BE2C (cell line): ENCODE measurements at places on chromosomes 3 and 15.
A peak's percentile ranks its signal among the peaks of the same experiment; 100 is the strongest.

DNA sequence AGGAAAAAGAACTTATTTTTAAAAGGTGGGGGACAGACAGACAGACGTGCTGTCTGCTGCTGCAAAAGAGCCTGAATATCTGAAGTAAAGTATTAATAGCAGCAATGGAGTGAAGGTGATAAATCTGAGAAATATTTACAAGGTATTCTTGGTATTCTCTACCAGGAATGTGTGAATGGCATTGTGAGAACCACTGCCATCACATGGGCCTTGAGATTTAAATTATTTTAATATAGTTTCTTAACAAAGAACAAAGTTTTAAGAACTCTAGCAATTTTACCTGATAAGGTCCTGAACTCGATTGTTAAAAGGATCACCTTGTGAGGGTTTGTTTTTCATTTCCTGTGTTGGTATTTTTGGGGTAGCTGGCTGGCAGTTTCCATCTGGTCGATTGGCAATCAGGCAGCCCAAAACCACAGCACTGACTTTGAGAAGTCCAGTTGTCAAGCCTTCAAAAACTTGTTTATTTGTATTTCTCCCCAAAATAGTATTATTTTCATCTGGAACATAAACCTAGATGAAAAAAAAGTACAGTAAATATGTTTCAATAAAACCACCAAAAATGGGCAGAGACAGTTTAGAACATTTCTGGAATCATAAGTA, 97.3 kb downstream of the ISL2 start:
- no peak for DNase-seq

GRCh38 chr3:158702815-158703481, 29.3 kb downstream of the RARRES1 start:
- DNase-seq = no peak

DNA sequence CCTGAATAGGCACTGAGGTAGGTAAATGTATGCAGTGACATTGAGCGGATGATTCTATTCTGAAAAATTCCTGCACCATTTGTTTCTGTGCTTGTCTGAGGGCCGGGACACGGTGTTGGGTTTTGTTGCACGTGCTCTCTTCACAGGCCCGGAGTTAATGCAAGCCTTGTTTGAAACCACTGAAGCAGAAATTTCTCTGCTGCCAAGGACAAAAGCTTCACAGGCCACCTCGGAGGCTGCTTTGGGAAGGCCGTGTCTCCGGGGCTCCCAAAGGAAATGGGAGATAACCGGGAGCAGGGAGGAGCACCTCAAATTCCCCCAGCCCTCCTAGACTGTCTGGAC, 179.4 kb downstream of the OPA1 start:
- no peak for DNase-seq

- peak; percentile 28 for DNase-seq
These were observed 144.0 kb downstream of the GREM1 start for GRCh38 chr15:32861761-32862160.

DNA sequence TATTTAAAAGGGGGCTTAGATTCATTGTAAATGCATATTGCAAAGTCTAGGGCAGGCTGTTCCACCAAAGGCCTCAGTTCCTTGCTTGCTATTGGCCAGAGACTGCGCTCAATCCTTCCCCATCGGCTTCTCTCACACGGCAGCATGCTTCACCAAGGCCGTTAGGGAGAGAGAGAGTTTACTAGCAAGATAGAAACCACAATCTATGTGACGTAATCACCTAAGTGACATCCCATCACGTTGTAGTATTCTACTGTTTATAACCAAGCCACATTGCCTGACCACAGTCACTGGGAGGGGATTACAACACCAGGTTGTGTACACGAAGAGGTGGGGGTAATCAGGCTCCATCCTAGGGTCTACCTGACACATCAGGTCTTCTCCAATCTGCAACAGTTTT, 16.0 kb upstream of the NPAP1 start:
- no peak for DNase-seq

GRCh38 chr3:123876858-123877257, 7.3 kb downstream of the MYLK start:
- DNase-seq = no peak

- peak; percentile 56 for DNase-seq
These were observed 51.7 kb downstream of the ARNT2 start for GRCh38 chr15:80455668-80456442.

DNA sequence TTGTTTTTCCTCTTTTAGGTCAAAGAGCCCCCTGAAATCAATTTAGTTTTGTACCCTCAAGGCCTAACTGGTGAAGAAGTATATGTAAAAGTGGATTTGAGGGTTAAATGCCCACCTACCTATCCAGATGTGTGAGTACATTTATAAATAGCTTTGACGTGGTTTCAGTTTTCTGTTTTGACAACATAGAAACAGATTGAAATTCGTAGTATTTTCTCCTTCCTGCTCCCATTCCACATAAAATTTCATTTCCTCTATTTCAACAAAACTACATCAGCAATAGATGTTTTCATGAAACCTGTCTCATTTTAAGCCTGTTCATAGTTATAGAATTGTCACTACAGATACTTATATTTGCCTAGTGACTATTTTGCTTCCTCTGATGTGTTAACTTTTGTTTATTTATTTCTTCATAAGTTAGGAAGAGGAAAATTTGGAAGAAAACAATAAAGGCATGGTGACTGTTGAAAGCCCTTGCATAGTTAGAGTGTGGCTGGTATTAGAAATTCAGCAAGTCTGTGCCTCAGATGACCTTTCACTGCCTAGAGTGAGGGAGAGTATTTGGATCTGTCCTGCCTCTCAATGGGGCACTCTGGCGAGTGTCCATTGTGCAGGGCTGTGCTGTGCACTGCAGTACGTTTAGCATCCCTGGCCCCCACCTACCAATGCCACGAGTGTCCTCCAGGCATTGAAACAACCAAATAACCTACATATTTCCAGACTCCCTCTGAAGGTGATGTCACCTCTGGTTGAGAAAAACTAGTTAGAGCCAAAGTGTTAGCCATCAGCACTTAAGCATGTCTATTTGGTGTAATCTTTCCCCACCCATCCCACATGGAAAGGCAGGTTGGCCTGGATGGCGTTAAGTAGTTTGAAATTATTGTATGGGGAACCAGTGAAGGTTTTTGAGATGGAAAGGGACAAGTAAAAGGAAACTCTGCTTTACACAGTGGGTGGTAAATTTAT, 5.9 kb downstream of the EIF2AK4 start:
- no peak for DNase-seq

- DNase-seq = no peak
These were observed 8.7 kb downstream of the GAP43 start for GRCh38 chr3:115632026-115632425.

- DNase-seq = no peak
These were observed 341.8 kb upstream of the TBL1XR1 start for GRCh38 chr3:177538750-177539730.

GRCh38 chr3:2317521-2317920, 218.9 kb downstream of the CNTN4 start:
- no peak for DNase-seq

DNA sequence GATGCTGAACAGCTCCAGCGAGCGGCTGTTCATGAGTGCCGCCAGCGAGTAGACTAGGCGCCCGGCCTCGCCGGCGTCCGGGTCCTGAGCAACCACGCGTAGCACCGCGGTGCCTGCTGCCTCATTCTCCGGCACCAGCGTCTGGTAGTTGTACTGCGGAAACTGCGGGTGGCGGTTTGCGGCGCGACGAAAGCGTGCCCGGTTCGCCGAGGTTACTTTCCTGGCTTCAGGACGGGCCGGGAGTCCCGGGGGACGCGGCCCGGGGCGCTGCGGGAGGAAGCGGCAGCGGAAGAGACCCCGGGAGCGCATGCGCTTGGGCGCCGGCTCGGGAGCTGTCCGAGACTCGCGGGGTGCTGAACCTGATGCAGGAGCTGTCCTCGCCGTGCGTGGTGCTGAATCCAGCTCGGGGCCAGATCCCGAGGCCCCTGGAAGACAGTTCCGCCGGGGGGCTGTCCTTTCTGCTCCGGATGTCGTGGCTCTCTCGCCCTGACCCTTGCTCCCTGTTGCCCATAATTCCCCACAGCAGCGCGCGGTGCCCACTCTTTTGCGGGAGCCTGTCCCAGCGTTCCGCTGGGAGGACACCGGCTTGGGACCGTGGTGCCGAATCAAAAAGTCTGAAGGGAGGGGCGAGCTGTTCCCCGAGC, 1.1 kb downstream of the CELSR3 start:
- no peak for DNase-seq

DNA sequence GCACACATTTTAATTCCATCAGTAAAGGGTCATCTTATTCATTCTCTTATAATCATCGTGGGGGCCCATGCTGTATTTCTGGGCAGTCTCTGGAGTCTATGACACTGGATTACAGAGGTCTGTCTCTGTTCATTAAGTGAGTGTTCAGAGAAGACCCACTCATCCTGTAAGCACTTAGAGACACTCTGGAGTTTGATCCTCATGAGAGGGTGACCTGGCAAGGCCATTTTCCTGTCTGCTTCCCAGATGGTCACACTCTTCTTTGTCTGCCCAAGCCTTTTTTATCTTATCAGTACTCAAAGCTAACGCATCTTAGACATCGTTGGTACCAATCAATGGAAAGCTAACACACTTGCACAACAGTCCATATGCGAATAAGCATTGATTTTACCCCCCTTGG, 333.1 kb downstream of the RORA start:
- no peak for DNase-seq

DNA sequence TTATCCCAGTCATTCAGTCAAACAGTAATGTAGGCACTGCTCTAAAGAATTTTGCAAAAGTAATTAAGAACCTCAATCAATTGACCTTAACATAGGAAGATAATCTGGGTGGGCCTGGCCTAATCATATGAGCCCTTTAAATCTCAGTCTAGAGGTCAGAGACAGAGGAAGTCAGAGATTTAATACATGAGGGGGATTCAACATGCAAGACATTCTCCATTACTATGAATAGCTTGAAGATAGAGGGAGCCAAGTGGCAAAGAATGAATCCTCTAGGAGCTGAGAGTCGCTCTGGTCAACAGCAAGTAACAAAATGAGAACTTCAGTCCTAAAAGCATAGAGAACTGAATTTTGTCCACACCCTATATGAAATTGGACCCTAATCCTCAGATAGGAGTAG, 39.0 kb upstream of the MBNL1 start:
- DNase-seq = no peak

- peak; percentile 47 for DNase-seq
These were observed 29.1 kb downstream of the FGD5 start for GRCh38 chr3:14847613-14848541.

- DNase-seq = no peak
These were observed 84.5 kb downstream of the MITF start for GRCh38 chr3:69823743-69824142.

DNA sequence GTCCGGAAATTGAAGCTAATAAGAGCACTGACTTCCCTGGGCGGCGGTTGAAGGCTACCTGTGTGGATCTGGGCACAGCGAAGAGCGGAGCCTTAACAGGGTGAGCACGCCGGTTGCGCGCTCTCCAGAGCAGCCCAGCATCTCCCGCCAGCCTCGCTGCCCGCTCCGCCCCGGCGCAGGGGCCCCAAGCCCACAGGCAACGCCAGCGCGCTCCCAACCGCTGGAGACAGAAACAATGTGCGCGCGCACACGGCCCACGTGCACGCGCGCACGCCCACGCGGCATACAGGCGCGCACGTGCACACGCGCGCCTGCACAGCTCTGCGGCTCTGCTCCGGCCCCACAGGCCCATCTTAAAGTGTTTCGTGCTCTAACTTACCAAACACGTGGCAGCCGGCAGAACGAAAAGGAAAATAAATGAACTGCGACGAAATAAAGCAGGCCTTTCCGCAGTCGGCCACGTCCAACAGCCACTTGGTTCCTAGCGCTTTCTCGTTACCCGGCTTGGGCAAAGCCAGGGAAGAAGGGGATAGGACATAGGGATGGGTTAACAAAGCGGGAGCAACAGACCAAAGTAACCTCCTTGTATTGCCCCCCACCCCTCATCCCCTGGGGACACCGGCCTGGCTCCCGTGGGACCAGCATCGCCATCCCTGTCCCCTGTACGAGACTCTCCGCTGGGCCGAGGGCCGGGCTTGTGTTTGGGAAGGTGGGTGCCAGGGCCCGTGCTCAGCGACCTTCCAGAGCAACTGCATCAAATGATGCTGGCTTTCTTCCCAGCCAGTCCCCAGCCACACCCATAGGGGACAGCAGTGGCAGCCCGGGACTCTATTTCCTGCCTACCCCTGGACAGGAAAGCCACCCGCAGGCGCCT, 203.7 kb downstream of the ABHD5 start:
- DNase-seq = peak; percentile 75

DNA sequence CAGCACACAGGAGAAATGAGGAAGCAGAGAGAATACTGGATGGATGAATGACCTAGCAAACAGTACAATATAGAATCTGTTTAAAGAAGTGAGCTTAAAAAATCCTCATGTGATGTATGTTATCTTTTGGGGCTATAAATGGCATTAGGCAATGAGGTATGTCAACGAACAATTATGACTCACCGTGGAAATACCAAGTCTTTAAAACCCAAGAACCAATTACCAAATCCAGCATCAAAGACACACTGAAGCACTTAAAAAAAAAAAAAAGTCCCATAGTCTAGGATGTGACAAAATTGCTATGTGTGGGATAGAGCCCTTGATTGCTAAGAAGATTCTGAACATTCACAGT, 36.3 kb upstream of the HERC1 start:
- no peak for DNase-seq

DNA sequence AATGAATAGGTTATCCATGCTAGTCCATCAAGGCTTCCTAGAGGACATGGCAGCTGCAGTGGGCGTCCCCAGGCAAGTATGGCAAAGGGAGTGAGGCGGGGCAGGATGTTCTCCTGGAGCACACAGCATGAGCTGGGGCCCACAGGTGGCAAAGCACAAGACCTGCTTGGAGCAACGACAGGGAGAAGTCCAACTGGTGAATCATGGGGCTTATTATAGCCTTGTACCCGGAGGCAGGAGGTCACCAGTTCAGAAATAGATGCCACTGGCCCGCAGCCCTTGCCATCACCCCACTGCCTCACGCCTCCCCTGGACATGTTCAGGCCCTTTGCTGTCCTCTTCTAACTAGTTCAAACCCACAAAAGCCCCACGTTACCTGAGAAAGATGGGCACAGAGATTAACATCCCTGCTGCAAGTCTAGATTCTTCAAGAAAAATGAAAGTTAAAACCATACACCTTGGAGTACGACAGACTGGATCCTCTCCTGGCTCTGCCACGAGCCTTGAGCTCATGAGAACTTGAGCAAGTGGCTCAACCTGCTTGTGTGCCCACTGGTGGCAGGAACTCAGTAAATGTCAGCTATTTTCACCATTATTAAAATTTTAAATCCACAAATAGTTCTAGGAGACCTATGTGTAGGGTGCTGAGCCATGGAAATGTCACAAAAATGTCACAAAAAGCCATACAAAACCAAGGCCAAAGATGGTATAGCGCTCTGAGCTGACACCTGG, 1.8 kb upstream of the SRGAP3 start:
- DNase-seq = no peak

DNA sequence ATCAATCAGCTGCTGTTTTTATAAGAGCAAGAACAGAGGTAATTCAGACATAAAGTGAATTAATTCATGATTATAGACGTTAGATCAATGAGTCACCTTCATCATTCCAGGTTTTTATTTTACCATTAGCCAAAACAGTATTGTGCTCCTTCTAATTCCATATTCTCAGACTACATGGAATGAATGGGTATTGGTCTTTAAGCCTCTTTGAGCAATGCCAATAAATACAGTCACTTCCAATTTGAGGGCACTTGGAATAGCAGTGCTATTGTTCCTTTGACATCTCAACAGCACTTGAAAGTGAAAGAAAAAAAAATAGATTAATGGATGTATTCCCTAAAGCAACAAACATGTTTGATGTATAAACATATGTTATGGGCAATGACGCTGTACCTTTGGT, 830.9 kb upstream of the CFAP20DC start:
- no peak for DNase-seq
